T-cell (primary cell): ENCODE measurements at places on chromosomes 6 and 20. TPM values are rescaled to one million over a fixed set of nuclear protein-coding genes. Genes with fewer than 3 reads are reported as not detected.

Gene PPP1R11
- 55.3 TPM for total RNA-seq

DNA sequence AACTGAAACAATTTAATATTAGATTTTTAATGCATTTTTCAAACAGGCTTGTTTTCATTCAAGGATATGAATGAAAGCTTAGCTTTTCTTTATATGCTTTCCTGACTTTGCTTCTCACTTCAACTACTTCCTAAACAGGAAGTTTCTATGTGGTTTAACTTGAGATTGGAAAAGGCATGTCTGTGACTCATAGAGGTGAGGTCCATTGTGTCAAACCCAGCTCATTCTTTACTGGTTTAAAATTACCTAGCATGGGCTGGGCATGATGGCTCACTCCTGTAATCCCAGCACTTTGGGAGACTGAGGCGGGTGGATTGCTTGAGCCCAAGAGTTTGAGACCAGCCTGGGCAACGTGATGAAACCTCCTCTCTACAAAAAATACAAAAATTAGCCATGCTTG lies 34.4 kb downstream of the EFHC1 start:
- no peak for DNase-seq

DNA sequence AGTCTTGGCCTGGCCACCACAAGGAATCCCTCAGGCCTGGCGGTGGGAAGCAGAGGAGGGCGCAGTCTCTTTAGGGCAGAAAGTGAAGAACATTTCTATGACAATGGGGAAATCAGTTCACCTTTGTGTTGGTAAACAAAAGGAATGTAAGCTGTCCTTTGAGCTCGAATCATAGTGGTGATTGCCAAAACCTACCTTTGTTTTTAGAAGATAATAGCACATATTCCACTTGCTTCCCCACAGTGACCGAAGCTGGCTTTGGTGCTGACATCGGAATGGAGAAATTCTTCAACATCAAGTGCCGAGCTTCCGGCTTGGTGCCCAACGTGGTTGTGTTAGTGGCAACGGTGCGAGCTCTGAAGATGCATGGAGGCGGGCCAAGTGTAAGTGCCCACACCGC lies 144.1 kb downstream of the MTHFD1L start:
- no peak for DNase-seq

DNA sequence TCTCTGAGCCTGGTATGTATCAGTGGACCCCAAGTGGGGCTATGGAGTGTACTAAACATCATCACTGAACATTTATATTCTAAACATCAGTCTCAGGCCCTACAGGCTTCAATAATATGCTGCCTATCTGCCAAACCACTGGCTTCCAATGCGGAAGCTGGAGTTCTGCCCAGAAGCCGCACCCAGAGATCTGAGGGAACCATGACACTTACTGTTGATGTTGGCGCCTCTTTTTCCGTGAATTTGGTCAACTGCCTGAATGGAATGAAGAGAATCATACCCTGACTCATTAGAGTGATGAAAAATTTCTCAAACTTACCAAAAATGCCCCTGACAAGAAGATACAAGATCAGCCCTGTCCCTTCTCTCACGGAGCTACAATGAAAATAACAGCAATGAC lies 66.2 kb downstream of the SLC22A23 start:
- DNase-seq, result no peak

- no peak for DNase-seq
These were observed 532.2 kb downstream of the CDH26 start for GRCh38 chr20:60490217-60491050.

DNA sequence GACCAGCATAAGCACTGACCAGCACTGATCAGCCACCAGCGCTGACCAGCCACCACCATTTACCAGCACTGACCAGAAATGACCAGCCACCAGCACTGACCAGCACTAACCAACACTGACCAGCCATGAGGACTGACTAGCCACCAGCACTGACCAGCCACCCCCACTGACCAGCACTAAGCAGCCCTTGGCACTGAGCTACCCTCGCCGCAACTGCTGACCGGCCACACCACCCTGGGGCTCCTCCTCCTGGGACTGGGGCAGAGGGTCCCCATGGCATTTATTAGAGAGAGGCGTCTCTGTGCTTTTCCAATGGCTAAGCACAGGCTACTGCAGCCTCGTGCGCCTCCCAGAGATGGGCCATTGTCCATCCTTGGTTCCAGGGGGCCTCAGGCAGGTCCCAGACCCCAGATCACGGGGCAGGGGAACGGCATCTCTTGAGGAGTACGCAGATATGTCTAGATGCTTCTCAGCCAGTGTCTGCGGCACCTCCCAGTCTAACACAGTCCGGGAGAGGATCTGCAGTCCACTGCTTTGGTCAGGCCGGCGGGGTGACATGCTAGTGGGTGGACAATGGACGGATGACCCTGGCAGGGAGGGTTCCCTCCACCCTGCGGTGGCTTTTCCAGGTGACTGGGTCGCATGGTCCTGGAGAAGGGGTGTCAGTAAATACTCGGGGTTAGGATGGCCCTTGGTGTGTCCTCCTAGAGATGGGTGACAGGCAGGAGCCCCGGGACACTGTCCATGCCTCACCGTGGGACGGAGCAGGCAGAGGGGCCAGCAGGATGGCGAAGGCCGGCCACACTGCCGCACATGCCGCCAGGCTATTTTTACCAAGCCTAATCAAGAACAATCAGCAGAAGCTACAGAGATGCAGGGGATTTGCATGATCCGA lies 168.0 kb downstream of the TAF4 start:
- no peak for DNase-seq
